IMR-90 (cell line): ENCODE measurements at places on chromosomes 1 and 21. TPM values are rescaled to one million over a fixed set of nuclear protein-coding genes. Genes with fewer than 3 reads are reported as not detected.

DNA sequence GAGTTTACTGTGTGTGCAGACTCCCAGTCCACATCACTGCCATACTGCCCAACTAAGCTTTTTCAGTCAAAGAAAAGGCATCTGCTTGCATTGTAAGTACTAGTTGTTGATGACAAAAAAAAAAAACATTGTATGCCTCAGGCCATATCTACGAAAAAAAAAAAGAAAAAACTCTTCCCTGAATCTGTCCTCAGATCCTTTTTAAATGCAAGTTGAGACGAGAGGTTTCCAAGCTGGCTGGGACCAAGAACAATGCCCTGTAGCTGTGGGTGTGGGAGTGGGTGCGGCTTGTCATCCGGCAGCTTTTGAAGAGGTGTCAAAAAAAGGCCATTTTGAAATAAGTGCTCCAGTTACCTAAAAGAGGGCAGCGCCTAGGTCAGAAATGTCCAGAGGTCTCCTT lies 29.2 kb upstream of the HHAT start:
- no peak for DNase-seq

The ADARB1 gene
- total RNA-seq, result 39.7 and 39.8 TPM in 2 replicates

- DNase-seq, result peak; percentile 37
Observed at GRCh38 chr21:21688889-21689288, 690.7 kb downstream of the NCAM2 start.

DNA sequence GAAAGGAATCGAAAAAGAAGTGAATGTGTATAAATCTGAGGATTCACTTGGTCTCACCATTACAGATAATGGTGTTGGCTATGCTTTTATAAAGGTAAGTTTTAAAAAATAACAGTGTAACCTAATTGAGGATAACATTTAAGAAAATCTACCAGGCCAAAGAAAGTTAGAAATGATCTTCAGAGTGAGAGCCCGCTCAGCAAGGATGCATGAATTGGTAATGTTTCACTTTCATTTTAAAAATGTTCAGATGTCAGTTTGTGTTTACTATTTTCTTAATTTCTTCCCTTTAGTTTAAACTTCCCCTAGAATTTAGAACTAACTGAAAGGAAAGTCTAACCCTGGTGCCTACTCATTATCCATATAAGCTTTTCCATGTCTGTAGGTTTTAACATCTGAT lies 35.0 kb downstream of the GIPC2 start:
- no peak for DNase-seq

The SSU72 gene
- total RNA-seq, result 33.7 and 43.3 TPM in 2 replicates

The KIAA1614 gene
- total RNA-seq, result 1.7 and 1.8 TPM in 2 replicates

DNA sequence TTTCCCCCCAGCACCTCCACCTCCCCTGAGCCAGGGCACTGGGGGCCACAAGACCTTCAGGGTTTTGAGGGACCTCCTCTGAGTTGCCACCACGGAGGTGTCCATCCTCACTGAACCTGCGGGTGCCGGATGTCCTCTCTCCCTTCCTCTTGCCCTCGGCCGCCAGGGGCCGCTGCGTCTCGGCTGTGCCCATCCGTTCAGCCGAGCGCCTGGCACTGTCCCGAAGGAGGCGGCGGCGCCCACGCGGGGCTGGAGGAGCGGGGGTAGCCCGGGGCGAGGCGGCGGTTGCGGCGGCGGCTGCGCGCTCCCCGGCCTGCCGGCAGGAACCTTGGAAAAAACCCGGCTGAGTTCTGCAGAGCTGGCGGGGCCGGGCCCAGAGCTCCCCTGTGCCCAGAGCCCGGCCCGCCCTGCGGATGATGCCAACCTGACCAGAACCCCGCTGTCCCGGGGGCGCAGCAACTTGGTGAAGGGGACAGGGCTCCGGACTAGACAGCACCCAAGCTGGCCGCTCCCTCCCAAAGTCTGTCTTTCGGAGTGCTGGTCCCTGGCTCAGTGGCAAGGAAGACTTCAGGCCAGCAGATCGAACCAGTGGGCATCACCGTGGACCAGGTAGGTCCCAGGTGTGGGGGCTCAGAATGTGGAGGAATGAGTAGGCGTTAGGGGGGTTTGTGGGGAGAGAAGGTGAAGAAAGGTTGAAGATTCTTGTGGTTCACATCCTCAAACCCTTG lies 3.7 kb upstream of the PPM1J start:
- DNase-seq, result peak; percentile 58

GRCh38 chr1:81915937-81916336 lies 115.2 kb downstream of the ADGRL2 start:
- no peak for DNase-seq

DNA sequence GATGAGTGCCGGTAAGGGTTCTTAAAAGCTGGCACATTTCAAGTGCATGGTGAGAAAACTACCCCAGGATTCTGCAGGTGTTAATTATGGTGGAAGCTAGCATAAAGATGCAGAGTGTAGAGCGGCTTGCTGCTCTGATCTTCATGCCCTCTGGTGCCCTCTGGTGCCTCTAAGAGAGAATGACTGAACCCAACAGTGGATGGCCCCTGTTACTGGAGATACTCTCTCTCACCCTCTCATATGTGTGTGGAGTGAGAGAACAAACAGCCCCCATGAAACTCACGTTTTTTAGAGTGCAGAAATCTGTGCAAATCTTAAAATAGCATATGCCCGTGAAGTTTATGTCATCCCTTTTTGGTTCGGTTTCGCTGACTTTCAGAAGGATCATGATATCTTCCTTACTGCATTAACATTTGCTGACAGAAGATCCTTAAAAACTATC lies 90.0 kb downstream of the GRIK1 start:
- peak; percentile 57 for DNase-seq

- no peak for DNase-seq
Observed at GRCh38 chr1:100816049-100816448, 78.6 kb downstream of the EXTL2 start.

GRCh38 chr21:35203093-35203977 lies 154.2 kb upstream of the RUNX1 start:
- DNase-seq, result peak; percentile 93

The ADGRL4 gene
- 3.2 and 8.6 TPM in 2 replicates for total RNA-seq

DNA sequence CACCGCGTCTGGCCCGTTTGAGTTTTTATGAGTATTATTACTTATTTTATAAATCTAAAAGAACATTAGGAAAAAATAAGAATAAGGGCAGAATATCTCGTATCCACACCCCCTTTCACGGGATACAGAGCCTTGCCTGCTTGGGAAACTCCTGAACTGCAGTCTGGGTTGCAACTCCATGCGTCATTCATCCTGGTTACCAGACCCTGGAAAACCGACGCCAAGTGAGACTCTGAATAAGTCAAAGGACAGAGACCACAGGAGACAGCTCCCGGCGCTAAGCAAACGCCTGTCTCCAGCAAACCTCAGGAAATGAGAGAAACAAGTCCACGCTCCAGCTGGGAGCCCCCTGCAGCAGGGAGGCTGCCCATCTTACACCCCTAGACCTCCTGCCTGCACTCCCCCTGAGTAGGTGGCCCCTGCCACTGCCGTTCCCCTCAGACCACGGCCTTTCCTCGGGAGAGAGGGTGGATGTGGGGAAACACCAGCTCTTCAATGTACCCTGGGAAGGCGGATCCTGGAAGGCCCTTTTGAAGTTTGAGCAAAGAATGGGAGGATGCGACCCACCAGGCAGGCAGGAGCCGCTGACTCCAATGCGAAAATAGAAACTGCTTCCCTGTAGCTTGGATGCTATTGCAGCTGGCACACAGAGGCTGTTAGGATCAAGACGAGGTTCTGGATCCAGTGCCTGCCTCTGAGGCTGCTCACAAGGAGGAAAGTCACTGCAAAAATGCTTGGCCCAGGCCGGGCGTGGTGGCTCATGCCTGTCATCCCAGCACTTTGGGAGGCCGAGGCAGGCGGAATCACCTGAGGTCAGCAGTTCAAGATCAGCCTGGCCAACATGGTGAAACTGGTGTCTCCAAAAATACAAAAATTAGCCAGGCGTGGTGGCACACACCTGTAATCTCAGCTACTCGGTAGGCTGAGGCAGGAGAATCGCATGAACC lies 37.7 kb upstream of the GPR157 start:
- DNase-seq, result peak; percentile 89

The LIN28A gene
- not detected in 2 replicates for total RNA-seq

The HFM1 gene
- 0.18 and 0.83 TPM in 2 replicates for total RNA-seq

- no peak for DNase-seq
Observed at GRCh38 chr21:46160657-46160906, 5.2 kb upstream of the FTCD start.

The KIF21B gene
- 0.36 and 0.56 TPM in 2 replicates for total RNA-seq

The SPRR2F gene
- not detected in 2 replicates for total RNA-seq

DNA sequence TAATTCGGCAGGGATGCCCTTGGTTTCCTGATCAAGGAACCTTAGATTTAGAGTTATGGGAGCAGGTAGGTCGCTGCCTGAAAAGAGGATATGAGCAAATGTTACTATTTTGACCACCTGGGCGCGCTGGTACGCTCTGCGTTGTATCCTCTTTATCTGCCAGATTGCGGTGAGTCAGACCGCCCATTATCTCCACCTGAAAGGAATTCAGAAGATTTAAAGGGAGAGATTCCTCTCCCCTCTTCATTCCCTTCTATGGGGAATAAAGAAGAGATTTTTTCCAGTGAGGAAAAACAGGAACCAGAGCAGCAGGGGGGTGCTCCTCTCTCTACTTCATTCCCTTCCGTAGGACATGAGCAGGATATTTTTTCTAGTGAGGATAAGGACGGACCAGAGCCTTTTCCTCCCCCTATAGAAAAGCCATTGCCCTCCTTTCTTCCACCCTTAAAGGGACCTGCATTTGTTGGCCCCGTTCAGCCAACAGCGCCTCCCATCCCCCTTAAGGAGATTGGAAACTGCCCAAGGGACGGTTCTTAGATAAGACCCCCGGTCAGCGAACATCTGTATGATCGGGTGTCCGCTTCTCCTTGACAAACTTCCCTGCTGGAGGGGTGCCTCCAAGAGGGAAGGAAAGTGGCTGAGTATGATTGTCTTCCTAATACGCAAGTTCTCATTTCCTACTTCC lies 34.1 kb downstream of the CLCA1 start:
- DNase-seq, result no peak

The GNG4 gene
- total RNA-seq, result 0.18 and 0.28 TPM in 2 replicates

- DNase-seq, result no peak
Observed at GRCh38 chr1:182957902-182958395, 5.0 kb upstream of the SHCBP1L start.

DNA sequence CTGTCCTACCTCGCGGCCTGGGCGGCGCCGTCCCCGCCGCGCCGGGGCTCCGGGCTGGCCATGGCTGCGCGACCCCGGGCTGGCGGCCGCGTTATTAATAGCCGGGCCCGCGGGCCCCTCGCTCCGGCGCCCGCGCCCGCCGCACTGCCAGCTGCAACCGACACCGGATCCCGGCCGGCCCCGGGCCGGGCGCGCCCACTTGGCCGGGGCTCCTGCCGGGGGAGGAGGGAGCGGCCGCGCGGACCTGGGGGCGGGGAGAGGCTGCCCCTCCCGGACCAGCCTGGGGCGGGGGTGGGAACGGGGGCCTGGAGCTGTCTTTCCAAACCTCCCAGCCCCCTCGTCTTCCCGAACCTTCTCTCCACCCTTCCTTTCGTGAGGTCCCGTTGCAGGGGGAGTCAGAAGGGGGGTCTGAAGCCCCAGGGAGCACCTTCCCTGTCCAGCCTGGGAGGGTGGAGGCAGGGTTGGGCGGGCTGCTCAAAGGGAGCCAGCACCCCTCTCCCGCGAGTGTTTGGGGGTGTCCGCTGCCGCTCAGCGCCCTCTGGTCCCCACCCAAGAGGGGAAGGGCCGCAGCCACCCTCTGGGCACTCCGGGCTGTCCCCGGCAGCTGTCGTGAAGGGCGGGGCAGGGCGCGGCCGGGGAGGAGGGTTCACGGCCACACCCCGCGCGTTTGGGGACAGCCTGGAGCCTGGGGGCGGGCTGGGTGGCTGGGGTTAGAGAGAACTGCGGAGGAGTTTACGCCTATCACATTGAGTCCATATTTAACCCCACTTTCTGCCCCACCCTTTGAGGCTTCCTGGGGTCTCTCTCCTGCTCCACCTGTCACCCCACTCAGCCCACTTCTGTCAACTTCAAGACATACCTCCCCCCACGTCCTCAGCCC lies at the start of gene SYNC:
TSS of gene SYNC (minus strand) at position 172 of the 880 bp plus-strand sequence. CDS start at position 62, 110 bp downstream.
- DNase-seq, result peak; percentile 78

The KIF17 gene
- total RNA-seq, result 4.5 and 4.7 TPM in 2 replicates

- DNase-seq, result peak; percentile 20
Observed at GRCh38 chr1:52970149-52970548, 43.1 kb downstream of the SCP2 start.
